ENCODE measurements at places on chromosomes 2 and 18. TPM values are rescaled to one million over a fixed set of nuclear protein-coding genes. Genes with fewer than 3 reads are reported as not detected.

The ASB18 gene
- total RNA-seq: not detected

The UGT1A3 gene
- not detected for total RNA-seq

The RASGRP3 gene
- total RNA-seq: 0.45 TPM

The SP5 gene
- not detected for total RNA-seq

The SPP2 gene
- not detected for total RNA-seq

The TMEM37 gene
- total RNA-seq: 0.45 TPM

The SOWAHC gene
- 5.0 TPM for total RNA-seq

The DNAJB2 gene
- 19.8 TPM for total RNA-seq

The M1AP gene
- total RNA-seq: not detected

The CDK15 gene
- 18.3 TPM for total RNA-seq

The ZNF638 gene
- 59.7 TPM for total RNA-seq

The SCN9A gene
- 13.6 TPM for total RNA-seq

The IMPA2 gene
- total RNA-seq: 14.1 TPM

The CCDC102B gene
- 5.4 TPM for total RNA-seq

The NT5DC4 gene
- total RNA-seq: not detected

The GTF2A1L gene
- total RNA-seq: 0.45 TPM

The KLHL30 gene
- not detected for total RNA-seq

The BCL11A gene
- total RNA-seq: 0.15 TPM

The CXCR1 gene
- total RNA-seq: not detected

The SLC30A3 gene
- 0.34 TPM for total RNA-seq

The CIB4 gene
- total RNA-seq: not detected

The ALK gene
- not detected for total RNA-seq

The ZNG1B gene
- total RNA-seq: 19.2 TPM

The EIF5B gene
- 9.6 TPM for total RNA-seq

The MEP1B gene
- not detected for total RNA-seq

The KRTCAP3 gene
- total RNA-seq: not detected

The NAB1 gene
- total RNA-seq: 9.9 TPM

The POTEJ gene
- total RNA-seq: not detected

The FBXO15 gene
- total RNA-seq: 0.34 TPM
